Hematopoietic multipotent progenitor cell (in vitro differentiated cells): ENCODE measurements at places on chromosomes 4 and X.

DNA sequence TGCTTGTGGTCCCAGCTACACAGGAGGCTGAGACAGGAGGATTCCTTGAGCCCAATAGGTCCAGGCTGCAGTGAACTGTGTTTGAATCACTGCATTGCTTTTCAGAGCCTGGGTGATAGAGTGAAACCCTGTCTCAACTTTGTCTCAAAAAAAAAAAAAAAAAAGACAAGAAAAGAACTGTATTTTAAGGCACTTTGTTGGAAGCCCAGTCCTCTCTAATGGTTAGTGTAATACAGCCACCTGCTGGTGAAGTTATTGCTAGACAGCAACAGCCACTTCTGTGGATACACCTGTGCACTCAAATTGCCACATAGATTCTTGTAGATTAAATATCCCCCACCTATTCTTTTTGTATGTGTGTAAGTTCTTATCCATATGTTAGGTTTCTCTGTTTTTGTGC, 10.1 kb upstream of the FGG start:
- DNase-seq = peak; percentile 76

DNA sequence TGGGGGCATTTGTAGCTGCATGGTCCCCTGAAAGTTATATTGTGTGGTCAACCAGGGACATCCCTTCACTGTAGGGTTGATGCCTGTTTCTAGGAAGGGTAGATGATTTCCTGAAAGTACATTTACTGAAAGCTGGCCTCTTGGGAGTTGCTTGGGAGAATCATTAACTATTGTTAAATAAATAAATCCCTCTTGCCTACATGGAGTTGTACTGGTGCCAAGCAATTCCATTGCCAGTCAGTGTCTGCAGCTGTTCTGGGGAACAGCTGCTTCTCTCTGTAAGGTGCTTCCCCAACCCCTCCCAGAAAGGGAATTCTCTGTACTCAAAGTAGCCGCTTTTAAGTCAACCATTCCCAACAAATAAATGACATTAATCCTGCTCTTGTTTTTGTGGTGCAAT, 51.1 kb downstream of the C4orf51 start:
- DNase-seq = no peak

GRCh38 chrX:38175139-38175538, 45.5 kb downstream of the SRPX start:
- peak; percentile 4 for DNase-seq

- DNase-seq = no peak
Observed at GRCh38 chr4:78534286-78534955, 17.1 kb upstream of the ANXA3 start.

DNA sequence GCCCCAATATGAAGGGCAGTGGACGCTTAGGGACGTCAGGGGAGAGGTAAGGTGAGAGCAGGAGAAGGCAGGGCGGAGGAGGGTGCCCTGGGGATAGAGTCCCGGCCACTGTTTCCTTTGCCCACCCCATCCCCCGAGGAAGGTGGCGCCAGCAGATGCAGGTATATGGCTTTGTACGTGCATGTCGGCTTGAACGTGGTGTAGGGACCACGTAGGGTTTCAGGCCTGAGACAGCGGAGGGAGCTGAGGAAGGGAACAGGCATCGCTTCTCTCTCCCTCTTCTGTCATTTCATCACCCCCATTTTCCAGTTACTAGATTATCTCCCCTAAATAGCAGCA, 97.9 kb downstream of the PHKA2 start:
- no peak for DNase-seq

- DNase-seq = no peak
Observed at GRCh38 chr4:74873545-74874301, 59.2 kb upstream of the PARM1 start.

DNA sequence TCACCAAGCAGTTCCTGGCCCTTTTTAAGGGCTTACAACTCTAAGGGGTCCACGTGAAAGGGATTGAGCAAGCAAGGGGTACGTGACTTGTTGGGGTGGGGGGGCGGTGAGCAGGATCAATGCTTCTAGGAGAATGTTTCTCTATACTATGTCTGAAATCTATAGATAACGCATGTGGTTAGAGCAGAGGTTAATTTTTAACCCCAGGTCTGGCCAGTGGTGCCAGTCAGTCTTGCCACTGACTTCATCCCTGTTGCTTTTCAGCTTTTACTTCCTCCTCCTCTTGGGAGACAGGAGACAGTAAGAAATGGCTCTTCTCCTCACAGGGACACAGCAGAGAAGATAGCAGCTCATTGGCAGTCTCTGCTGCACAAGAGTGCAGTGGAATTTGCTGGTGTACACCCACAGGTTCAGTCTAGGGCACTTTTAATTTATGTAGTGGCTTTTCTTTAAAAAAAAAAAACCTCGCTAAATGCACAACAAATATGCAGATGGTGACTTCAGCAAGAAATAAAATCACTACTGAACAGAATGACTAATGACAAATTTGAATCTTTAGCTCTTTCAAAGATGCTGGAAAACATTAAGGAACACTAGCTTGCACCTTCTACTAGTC, 190.5 kb downstream of the CCNG2 start:
- DNase-seq = no peak

DNA sequence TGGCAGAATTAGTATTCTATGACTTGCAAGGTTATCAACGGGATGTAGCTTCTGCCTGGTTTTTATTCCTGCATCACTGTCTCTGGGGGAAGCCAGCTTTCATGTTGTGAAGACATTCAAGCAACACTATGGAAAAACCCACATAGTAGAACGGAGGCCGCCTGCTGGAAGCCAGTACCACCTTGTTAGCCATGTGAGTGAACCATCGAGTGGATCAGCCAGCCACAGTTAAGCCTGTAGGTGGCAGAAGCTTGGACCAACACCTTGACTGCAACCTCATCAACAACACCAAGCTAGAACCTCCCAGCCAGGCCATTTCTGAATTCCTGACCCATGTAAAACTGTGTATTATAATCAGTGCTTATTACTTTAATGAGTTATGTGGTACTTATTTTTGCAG, 538.2 kb downstream of the KCNIP4 start:
- no peak for DNase-seq

GRCh38 chrX:141220342-141221008, 21.8 kb downstream of the SPANXC start:
- no peak for DNase-seq

DNA sequence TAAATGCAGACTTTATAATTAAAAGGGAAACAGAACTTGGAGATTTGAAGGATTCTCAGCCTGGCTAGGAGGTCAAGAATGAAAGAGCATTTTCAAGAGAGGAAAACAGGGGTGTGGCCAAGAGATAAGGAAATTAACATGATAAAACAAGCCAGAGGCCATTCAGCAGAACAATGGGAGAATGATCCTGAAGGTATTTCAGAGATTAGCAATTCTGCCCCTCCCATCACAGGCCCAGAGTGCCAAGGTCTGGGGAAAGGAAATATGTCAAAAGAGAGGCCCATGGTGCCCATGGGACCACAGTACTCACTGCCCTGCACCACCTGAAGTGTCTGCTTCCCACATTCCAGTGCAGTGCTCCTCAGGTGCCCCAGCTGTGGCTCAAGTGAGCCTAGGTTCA, 188.5 kb upstream of the STS start:
- DNase-seq = no peak

DNA sequence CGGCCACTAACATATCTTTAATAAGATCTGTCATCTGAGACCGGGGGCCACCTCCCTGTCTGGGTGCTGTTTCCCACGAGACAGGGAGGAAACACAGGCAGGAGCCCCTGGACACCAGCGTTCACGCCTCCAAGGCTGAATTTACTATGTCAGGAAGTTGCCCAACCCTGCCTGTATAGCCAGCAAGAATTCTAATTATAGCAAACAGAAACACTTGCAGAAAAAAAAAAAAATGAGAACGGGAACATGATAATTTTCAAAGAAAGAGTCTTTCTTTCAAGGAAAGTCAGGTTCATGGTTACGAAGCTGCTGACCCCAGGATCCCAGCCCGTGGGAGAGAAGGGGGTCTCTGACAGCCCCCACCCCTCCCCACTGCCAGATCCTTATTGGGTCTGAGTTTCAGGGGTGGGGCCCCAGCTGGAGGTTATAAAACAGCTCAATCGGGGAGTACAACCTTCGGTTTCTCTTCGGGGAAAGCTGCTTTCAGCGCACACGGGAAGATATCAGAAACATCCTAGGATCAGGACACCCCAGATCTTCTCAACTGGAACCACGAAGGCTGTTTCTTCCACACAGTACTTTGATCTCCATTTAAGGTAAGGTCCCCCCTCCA, at the start of gene IL3RA:
IL3RA (plus strand) TSS at position 455 of the 613 bp plus-strand sequence. CDS start 4,981 bp downstream, outside the sequence.
- DNase-seq = peak; percentile 82

DNA sequence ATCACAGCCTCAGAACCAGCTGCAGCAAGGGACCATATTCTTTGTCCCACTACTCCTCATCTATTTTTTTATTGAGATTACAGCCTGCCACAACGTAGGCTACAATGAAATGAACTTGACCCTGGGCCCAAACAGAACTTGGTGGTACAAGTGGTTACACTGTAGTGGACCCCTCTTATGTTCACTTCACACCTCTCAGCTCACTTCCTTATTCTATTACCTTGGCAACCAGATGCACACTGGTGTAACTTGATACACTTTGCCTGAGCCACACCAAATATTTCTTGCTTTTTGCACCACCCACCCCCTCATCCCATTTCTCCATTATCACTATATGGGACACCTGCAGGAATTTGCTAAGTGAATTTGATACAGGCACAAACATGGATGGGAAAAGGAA, 105.8 kb downstream of the CXCL13 start:
- no peak for DNase-seq

GRCh38 chr4:115292320-115293092, 179.1 kb upstream of the NDST4 start:
- DNase-seq = no peak

DNA sequence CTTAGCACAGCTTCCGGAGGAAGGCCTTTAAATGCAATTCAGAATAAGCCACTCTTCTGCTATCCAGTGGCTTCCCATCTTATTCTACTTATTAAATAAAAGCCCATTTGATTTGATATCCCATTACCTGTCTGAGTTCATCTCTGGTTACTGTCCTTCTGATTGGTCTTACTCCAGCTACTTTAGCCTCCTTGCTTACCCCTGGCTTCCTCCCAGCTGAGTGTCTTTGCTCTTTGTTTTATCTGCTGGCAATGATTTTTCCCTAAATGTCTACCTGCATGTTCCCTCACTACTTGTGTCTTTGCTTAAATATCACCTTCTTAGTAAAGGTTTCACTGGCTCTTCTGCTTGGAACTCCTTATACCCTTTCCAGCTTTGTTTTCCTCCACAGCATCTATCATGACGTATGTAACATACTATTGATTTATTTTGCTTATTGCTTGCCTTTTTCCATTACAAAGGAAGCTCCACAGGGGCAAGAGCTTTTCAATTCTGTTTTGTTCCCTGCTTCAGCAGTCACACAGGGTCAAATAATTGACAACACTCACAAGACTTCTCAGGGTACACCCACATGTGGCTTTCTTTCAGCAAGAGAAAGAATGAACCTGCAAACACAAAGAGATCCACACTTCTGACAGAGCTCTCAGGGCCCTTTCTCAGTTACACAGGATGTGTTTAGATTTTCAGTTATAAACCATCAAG, 63.8 kb downstream of the TBC1D19 start:
- DNase-seq = no peak

GRCh38 chr4:173138624-173139023, 30.0 kb upstream of the GALNT7 start:
- DNase-seq = no peak

DNA sequence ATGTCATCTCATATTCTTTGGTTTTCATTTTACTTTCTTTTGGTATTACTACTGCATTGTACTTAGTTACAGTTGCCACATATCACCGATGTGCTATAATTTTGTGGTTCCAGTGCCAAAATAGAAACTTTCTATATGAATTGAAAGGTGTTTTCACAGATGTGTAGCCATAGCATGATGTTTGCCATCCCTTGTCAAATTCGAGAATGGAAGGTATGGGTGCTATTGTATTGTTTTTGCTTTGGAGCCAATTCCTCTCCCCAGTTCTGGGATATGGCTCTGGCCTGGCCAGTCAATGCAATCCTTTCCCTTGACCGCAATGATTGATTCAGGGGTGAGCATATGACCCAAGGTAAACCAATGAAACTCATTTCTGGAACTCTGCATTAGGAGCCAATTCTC, 86.2 kb upstream of the RPS6KA3 start:
- no peak for DNase-seq

GRCh38 chr4:146063143-146063542, 112.4 kb upstream of the LSM6 start:
- no peak for DNase-seq

DNA sequence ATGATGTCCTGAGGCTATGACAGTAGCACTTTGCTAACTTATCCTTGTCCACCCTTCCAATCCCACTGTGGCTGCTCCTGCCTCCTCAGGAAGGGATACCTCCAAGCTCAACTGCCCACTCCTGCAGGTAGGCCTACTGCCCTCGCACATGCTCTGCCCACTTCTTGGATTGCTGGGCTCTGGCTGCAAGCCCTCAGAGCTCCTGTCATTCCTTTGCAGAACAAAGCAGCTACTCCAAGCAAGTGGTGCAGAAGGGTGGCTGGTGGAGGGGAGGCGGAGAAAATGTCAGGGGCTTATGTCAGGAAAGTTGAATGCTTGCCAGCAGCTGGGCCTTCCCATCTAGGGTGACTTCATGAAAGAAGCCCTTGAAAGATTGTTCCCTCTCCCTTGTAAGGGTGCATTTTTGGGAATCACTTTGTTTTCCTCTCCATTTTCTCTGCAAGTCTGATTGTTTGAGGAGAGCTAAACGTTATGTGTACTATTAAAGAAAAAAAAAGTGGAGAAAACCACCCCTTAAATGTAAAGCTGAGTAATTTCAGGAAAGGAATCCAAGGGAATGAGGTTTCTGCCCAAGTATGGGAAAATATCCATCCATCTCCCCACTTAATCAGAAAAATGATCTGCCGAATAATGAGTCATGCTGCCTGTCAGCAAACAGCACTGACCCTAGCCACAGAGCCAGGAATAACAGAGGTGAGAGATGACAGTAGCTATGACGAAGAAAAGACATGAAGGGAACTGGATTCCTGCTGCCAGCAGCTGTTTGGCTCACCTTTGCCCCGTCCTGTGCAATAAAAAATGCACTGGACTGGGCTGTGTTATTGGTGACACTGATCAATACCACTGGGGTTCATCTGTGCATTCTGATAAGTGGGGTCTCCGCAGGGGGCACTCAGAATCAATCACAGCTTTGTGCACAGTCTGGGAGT, 102.0 kb downstream of the RTL5 start:
- DNase-seq = no peak

- no peak for DNase-seq
Observed at GRCh38 chrX:111284631-111285293, 14.5 kb upstream of the CAPN6 start.

GRCh38 chrX:40090961-40091360, 6.8 kb downstream of the BCOR start:
- no peak for DNase-seq
